ENCODE measurements at places on chromosomes 16 and 17. TPM values are rescaled to one million over a fixed set of nuclear protein-coding genes. Genes with fewer than 3 reads are reported as not detected.

Gene SLC25A10
- 29.9 TPM for total RNA-seq

Gene TSPOAP1
- total RNA-seq, result 43.2 TPM

DNA sequence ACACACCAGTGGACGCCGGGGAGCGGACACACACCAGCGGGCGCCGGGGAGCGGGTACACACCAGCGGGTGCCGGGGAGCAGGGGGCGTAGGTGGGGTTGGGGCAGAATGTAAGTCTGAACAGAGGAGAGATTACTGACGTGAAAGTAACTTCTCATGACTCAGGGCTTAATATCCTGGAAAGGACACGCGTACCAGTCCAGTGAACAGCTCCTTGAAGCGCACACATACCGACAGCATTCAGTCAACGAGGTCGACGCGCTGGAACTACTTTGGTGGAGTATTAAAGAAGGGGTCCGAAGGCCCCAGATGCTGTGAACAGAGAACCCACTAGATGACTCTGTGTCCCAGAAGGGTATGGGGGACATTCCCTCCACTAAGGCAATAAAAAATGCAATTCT lies 129.6 kb downstream of the ENGASE start:
- no peak for DNase-seq

Gene CD300E
- total RNA-seq, result not detected

Gene MYH8
- not detected for total RNA-seq

DNA sequence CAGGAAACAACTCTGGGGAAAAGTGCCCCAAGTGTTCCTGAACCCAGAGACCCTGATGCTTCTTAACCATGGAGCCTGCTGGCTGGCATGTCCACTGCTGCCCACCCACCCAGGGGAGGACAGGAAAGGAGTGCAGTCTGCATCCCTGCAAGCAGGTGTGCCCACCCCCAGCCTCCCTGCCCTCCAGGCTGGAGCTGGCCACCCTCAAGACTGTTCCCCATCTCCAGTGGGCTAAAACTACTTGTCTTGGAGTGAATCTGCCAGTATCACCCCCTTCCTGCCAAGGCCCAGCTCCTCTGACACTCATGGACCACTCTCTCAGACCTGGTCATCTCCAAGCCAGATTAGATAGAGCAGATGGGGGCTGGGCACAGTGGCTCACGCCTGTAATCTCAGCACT lies 29.8 kb downstream of the ARHGAP27 start:
- no peak for DNase-seq

Gene TAC4
- total RNA-seq, result not detected

DNA sequence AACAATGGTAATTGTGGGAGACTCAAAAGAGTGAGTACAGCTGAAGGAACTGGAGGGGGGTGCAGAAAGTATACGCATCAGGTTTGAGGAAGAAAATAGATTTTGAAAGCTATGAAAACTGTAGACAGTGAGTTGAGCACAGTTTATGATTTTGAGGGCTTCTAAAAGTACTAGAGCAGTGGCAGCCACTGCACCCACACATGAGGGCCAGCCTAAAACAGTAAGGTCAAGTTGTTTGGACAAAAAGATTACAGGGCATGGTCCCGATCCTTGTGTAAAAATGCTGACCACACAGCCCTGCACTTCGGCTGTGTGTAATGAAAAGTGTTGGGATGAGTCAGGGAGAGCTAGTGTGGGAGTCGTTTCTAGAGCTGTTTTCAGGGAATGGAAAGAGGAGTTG lies 2282.1 kb downstream of the TP53TG3F start:
- DNase-seq, result no peak

GRCh38 chr17:51507444-51507843 lies 247.1 kb downstream of the UTP18 start:
- DNase-seq, result no peak

DNA sequence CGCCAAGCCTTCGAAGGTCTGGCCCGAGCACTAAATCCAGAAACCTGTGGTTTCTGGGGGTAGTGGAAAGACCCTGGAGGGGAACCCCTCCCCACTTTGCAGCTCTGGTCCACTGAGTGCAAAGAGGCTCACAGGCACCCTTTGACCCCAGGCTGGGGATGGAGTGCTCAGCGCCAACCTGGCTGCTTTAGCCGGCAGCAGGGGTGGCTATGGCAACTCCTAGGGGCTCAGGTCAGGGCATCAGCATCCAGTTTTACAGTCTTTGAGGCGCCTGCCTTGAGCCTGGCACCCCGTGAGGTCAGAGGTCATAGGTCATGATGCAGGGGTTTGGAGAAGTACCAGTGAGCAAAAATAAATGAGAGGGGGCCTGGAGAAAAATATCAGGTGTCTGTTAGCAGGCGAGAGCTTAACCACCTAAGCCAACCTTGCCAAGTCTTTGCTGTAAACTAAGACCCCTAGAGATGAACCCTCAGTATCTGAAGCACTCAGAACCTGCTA lies 17.9 kb downstream of the CA7 start:
- DNase-seq, result no peak

DNA sequence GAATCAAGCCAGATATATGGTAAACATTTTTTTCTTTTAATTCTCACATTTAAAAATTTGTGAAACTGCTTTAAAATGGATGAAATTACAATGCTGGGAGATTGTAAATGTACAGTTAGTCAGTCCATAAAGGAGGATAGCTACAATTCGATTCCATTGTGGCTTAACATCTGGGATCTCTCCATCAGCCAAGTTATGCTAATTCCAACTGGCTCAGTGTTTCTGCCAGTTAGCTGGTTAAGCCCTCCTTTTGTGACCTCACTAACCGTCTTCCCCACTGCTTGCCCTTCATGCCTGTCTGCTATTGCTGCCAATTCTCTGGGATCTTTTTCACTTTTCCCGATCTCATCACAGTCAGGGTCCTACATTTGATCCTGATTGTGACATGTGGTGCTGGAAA lies 1347.6 kb downstream of the CDH11 start:
- no peak for DNase-seq

DNA sequence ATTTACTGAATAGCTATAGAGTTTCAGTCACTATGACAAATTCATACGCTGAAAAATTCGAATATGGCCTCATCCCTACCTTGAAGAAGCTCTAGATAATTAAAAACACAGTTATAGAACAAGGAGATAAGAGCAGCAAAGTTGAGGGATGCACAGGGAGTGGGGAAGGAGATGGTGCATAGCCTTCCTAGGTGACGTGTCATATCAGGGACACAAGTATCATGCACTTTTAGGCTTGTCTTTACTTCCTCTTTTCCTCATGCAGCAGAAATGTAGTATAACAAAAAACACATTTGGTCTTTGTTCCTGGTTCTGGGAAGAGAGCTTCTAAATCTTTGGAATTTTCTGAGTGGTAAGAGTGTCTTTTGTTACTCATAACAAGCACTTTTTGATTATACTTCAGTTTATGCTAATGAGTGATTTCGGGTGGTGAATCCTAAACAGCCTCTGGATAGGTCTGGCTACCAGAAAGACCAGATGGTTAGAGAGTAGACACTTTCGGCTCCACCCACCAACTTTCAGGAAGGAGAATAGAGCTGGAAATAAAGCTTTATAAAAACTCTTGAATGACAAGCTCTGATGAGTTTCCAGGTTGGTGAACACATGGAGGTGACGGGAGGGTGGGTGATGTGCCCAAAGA lies 341.4 kb downstream of the UTP18 start:
- no peak for DNase-seq

- no peak for DNase-seq
Observed at GRCh38 chr17:32960815-32961214, 30.8 kb upstream of the SPACA3 start.

- no peak for DNase-seq
Observed at GRCh38 chr16:5512014-5512413, 414.4 kb upstream of the EEF2KMT start.

DNA sequence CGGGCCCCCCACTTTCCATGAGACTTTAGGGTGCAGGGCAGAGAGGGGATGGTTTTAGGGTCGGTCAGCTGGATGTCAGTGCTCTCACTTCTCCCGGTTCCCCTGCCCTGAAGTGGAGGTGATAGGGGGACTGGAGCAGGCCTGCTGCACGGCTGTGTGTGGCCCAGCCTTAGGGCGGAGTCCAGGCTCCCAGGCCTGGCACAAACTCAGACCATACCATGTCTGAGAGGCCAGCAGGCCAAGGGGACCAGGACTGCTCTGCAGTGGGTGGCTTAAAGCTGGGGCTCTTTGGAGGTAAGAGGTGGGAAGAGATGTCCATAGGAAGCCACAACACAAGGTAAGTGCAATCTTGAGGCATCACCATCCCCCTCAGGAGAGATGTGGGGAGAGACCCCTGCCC lies 8.3 kb downstream of the TFAP4 start:
- DNase-seq, result no peak

GRCh38 chr16:57846078-57846697 lies 43.9 kb upstream of the KIFC3 start:
- no peak for DNase-seq

Gene TMEM92
- not detected for total RNA-seq

- DNase-seq, result no peak
Observed at GRCh38 chr17:76572201-76572910, 13.3 kb downstream of the ST6GALNAC2 start.

DNA sequence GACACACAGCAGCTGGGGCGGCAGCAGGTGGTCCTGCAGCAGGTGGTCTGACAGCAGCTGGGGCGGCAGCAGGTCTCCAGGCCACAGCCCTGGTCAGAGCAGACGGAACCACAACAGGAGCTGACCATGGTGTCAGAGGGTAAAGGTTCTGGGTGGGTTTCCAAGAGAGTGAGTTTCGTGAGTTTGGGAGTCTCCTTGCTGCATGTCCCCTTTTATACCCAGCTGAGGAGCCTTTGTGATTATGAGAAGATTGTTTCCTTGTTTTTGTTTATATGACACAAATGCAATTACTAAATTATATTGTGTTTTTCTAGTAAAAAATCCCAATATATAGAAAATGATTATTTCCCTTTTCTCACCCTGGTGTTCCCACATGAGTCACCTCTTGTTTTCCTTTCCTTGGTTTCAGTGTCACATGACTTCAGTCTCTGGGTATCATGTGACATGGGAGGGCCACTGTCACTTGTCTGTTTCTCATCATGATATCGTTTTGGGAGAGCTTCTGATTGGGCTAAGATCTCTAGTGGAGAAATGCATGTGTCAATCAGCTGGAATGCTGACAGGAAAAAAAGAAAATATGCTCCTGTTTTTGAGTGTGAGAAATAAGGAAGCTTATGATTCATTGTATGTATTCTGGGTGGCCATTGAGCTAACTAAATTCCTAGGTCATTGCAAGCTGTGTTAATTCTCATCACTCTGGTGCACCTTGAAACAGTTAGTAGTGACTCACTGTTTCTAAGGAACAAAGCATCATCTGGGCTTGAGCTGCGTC lies at the start of gene KRTAP4-6:
Gene KRTAP4-6 (minus strand): TSS at position 185 of the 772 bp plus-strand sequence. CDS start 57 bp downstream, at position 128.
- DNase-seq, result no peak

DNA sequence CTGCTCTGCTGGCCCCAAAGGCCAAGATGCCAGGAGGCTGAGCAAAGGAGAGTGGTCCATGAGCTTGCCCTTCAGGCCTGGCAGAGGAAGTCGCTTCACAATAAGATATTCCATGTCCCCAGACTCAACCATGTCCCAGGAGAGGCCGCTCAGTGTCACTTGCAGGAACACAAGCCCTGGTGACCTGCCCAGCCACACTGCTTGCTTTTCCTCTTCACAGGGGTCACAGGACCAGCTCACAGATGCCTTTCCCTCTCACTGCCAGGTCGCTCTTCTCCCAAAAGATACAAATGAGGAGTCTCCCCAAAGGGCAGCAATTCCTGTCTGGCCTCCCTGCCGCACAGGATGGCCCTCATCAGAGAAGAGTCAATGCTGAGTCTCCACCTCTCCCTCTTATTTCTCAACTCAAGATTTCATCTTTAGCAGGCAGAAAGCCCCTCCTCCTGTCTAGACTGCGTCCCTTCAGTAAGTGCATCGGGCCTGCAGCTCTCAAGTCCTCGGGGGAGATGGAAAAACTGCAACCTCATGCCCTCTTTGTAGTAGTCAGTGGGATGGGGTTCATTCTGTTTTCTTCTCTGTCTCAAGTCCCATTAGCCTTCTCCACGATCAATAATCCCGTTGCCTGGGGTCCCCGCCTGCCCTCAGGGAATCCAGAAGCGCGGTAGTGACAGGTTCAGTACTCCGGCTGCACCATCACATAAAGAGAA lies 5.0 kb downstream of the JUP start:
- no peak for DNase-seq

DNA sequence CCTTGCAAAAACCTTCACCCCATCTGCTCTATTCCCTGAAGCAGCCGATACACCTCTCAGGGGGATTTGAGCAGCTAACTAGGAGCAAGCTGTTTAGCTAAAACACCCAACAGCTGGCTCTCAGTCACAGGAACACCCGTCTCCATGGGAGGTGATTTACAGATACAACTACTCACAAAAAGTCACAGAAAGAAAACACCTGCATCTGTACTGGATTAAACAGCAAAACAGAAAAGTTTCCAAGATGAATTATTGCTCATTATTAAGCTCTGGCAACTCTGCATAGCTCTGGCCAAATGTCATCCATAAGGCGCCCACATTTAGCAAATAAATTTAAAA lies 22.3 kb downstream of the GJC1 start:
- no peak for DNase-seq

Gene PPM1E
- total RNA-seq, result 0.03 TPM

- no peak for DNase-seq
Observed at GRCh38 chr17:74547736-74548135, 1.8 kb upstream of the CD300C start.

DNA sequence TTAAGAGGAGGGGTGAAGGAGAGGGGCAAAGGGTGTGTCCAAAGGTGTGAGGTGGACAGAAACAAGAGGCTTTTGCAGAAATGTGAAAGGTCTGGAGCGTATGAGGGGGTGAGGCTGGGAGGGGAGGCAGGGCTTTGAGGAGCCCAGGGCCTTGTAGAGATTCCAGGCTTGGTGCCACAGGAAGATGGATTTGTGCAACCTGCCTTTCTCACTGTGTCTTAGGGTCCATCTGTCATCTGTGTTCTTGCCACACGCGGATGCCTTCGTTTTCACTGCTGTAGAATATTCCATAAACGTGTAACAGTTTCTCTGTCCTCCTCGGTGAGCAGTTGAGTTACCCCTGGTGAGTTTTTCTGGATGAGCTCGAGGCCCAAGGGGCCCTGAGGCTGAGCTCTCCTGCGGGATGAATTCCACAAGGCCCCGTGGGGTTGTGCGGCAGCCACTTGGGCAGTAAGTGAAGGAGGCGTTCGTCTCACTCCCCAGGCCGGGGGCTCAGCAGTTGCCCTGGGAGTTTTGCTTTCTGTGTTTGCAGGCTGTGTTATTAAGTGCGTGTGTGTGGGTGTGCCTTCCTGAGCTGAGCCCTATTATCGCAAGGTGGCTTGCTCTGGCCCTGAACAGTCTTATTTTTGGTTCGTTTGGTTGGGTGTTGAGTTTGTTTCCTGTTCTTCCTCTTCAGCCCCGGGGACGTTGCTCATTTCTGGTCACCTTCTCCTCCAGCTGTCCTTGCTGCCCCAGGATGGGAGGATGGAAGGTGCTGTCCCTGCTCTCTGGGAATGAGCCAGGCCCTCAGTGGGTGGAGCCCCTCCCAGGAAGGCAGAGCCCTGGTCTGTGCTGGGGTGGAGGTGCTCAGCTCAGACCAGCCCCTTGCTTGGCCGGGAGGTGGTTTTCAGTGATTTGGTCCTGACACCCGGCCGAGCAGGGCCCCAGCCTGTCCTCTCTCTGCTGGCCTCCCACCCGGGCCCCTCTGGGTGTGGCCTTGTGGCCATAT lies 28.4 kb downstream of the BAIAP2 start:
- DNase-seq, result no peak
